Tibial nerve (tissue), 4 donors: ENCODE measurements at places on chromosomes 16 and 17. TPM values are rescaled to one million over a fixed set of nuclear protein-coding genes. Genes with fewer than 3 reads are reported as not detected.

The LDHD gene
- 20.1 TPM for total RNA-seq

The CARD14 gene
- total RNA-seq: 1.2 TPM

The SCGB1C2 gene
- total RNA-seq: not detected

The CCDC182 gene
- not detected for total RNA-seq

The GPRC5B gene
- total RNA-seq: 116 TPM

The ALOX12B gene
- not detected for total RNA-seq

The ZPBP2 gene
- not detected for total RNA-seq

The CFAP97D1 gene
- total RNA-seq: not detected

The WFDC1 gene
- total RNA-seq: 4.2 TPM

The ADAM11 gene
- 0.44 TPM for total RNA-seq

The LITAFD gene
- total RNA-seq: not detected

The STAT3 gene
- 159 TPM for total RNA-seq

The AIPL1 gene
- total RNA-seq: not detected

The ZNF207 gene
- total RNA-seq: 121 TPM

The SUMO2 gene
- 38.1 TPM for total RNA-seq

The FLYWCH1 gene
- total RNA-seq: 68.0 TPM

The SHBG gene
- not detected for total RNA-seq

The TBC1D3L gene
- total RNA-seq: 12.3 TPM

The ELMO3 gene
- 14.4 TPM for total RNA-seq

The P2RX1 gene
- 3.9 TPM for total RNA-seq

The LRRC3C gene
- not detected for total RNA-seq

The PARD6A gene
- total RNA-seq: 5.4 TPM

The PPL gene
- total RNA-seq: 212 TPM

The KRTAP1-1 gene
- not detected for total RNA-seq

The FLOT2 gene
- total RNA-seq: 54.8 TPM

The MT4 gene
- total RNA-seq: not detected
